Cerebellar nuclear complex (tissue), 1 donor: ENCODE measurements at places on chromosomes 7 and 10.

GRCh38 chr10:54469587-54470323 lies 331.3 kb downstream of the PCDH15 start:
- no peak for DNase-seq

DNA sequence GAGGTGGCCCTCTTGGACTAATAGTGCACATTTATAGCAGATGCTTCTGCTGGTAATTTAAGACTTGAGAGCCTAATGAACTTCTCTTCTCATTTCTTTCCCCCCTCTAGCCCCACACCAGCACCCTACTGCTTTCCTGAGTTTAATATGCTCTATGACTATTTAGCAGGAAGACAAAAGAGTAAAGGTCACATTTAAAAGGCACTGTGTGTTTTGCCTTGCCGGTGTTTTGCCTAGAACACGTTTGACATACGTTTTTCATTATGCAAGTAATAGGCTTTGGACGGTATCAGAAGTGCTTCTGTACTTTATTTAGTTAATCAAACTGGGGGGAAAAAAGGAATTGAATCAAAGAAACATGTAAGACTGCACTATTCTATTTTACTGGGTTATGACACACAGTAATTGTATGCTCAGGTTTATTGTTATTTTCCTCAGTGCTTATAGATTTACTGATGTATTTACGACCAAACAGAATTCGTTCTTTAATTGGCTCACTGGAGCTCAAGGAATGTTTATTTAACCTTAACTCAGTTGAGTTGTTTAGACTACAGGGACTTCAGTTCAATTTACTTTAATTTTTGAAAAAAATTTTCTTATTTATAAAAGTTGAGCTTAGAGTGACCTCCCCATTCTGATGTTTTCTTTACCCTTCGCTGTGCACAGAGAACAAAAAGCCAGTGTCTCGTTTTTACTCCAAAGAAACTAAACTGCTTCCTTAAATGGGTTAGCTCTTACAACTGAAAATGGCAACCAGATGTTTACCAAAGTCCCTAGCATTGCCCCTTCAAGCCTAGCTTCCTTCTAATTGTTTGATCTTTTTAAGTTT lies 35.4 kb downstream of the CPED1 start:
- no peak for DNase-seq

- DNase-seq, result no peak
Observed at GRCh38 chr7:81150951-81151361, 232.1 kb upstream of the SEMA3C start.

GRCh38 chr10:96306516-96306915 lies 2.3 kb downstream of the DNTT start:
- no peak for DNase-seq

GRCh38 chr10:13161857-13162271 lies 506 bp downstream of the MCM10 start:
- DNase-seq, result no peak

GRCh38 chr7:151064454-151064853 lies 5.1 kb downstream of the SLC4A2 start:
- DNase-seq, result no peak

DNA sequence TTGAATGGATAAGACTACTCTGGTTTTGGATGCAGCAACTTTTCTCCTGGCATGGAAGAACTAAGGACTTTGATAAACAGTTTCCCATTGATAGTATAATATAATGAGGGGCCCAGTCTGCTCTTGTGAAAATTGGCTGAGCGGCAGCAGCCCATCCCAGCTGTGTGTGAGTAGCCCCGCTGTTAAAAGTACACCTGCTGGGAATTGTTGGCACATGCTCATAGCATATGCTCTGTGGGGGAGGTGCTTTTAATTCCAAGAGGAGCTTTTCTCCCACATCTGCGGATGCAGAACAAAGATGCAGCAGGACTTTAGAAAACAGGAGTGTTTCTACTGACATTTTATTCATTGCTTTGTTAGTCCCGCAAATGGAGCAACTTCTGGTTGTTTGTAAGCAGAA lies 19.0 kb downstream of the SRI start:
- no peak for DNase-seq

DNA sequence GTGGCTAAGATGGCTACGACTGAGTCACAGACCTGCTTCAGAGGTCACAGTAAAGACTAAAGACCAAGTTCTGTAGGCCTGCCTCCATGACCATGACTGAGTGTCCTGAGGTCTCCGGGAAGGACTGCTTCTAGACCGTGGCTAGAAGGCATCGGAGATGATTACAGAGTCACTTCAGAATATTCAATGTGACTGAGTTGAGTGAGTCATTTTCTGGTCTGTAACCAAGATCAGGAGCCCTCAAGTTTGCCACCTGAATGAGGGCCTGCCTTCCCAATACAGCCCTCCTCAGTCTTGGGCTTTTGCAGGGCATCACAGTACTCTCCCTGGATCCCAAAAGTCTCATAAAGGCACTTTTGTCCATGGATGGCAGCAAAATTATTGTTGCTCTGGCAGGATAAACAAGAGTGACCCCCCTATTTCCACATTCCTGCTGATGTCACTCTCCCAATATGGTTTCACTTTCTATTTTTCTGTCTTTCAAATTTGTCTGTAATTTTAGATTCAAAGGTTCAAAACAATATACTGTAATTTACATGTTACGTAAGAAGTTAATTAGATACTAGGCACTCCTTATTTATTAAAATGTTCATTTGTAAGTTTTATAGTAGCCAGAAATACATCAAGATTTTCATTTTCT lies 47.7 kb upstream of the ZNF92 start:
- no peak for DNase-seq

GRCh38 chr7:151891182-151891581 lies 14.3 kb upstream of the PRKAG2 start:
- no peak for DNase-seq

DNA sequence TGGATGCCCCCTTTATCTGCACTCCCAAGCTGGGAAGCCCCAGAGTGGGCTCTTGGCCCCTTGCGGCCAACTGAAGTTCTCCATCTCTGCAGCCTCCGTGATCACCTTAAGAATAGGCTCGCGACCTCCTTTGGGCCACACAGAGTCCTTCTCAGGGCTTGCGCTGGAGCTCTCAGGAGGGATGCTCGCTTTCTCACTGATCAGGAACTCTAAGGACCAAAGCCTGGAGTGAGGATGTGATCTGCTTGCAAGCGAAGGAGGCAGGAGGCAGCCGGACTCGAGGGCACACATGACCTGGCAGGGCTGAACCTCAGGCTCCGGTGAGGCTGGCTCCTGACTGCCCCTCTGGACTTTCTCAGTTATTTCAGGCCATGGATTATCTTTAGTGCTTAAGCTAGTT lies 192.1 kb upstream of the MKI67 start:
- no peak for DNase-seq

DNA sequence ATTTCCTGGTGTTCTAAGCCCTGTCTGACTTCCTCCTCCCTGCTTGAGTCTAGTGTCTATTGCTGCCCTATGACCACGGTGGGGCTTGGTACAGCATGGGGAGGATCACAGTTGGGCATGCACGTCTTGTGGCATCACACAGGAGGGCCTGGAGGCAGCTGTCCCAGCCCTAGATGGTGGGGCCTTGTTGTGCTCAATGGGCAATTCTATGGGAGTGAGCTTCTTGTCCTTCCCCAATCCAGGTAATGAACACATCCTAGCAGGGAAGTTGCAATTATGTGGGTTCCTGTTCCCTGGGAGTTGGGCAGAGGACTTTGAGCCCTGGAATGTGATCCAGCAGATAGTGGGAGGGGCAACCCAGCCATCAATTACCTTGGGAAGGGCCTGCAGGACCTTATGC lies 10.8 kb upstream of the FAM3C start:
- no peak for DNase-seq

DNA sequence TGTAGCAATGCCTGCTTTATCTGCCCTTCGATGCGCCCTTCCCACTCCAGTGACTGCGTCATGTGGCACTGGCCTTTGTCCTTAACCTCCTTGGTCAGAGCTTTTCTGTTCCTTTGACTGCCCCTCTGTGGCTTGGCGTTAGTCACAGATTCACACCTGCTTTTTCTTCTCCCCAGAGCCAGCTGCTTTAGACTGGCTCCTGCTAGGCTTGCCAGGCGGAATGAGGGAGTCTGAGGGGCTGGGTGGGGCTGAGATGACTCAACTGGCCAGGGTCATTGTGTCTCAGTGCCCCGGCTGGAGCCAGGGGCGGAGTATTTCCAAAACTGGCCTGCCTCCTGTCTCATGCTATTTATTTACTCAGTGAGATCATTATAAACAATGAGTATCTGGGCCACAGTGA lies 194.1 kb downstream of the EMX2 start:
- no peak for DNase-seq

DNA sequence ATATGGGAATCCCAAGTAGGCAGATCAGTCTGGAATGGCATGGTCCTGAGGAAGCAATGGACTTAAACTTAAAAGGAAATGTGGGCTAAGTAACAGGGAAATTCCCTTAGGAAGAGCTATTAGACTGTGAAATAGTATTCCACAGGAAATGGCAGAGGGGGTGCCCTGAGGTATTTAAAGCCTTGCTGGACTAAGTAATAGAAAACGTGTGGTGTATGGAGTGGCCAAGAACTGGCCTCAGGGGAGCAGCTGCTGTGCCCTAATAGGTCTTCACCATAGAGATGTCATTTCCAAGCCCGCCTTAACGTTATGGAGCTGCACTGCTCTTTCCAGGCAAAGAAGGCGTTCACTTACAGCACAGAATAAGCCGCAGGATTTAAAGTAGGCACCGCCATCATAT lies 365.2 kb upstream of the ZMIZ1 start:
- DNase-seq, result no peak

DNA sequence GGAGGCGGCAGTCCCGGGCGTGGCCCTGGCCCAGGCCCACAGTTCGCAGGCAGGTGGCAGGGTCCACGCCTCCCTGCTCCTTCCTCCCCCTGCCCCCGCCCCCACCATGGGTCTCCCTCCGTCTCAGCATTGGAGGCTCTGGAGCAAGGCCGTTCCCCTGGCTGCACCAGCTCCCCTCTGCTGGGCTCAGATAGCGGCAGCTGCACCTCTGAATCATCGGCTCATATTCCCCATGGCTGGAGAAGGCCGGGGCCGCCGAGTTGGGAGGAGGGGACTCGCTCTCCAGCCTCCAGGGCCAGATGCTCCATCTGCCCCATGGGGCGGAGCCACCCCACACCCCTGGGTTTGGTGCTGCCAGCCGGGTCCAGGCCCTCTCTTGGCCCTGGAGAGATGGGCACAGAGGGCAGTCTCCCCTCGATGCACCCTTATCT lies 145.0 kb downstream of the ELFN1 start:
- no peak for DNase-seq

- no peak for DNase-seq
Observed at GRCh38 chr10:58740620-58741369, 228.1 kb downstream of the BICC1 start.

DNA sequence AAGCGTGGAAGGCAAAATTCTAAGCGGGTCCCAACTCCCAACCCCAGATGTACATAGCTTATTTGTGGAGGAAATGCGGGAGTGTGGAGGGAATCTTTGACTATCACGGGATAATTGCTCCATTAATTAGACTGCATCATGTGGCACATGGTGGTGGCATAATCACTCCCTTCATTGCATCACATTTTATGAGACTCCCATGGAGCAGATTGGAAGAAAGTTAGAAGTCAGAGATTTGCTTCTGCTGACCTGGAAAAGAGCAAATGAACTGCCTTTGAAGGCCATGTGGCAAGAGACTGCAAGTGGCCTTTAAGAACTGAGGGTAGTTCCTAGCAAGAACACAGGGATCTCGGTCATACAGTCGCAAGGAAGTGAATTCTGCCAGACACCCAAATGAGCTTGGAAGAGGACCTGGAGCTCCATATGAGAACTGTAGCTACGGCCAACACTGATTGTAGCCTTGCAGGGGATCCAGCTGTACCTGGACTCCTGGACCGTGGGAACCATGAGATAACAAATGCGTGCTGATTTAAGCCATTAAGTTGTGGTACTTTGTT lies 37.1 kb upstream of the ITGB1 start:
- no peak for DNase-seq

GRCh38 chr10:60234551-60234950 lies 155.1 kb downstream of the ANK3 start:
- DNase-seq, result no peak

DNA sequence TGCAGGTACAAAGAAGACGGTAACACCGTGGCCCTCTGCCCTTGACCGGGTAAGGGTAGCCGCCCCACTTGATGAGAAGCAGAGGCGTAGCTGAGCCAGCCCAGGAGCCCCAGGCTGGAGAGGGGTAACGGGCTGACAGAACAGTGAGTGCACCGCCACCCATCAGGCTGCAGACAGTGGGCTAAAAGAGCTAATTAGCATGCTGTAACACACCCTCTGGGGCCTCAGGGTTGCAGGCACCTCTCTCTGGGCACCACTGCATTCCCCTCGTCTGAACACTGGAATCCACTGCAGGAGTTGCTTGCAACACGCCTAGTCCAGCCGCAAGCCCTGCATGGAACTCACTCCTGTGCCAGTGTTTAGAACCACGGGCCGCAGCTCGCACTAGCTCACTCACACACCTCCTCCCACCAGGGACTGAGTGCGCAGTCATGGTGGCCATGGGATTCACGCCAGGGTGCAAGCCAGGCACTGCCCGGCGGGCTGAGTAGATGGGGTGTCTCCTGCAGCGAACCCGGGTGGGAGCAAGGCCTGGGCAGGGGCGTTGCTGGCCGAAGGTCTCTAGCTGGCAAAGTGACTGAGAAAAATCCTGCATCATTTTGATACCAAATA lies 36.1 kb downstream of the AGMO start:
- no peak for DNase-seq

DNA sequence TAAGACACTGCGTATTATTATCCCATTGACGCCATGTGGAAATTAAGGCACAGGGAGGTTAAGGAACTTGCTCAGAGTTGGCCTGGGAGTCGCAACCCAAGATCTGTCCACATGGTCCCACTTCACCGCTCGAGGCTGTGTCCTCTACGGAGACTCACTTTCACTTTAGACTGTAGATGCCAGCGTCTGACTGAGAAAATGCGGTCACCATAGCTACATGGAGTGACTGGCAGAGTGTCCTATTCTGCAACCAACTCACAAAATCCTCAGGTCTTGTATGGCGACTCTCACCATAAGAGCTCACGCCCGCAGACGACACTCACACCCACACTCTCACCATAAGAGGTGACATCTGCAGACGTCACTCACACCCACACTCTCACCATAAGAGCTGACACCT lies 257.9 kb downstream of the PTPRN2 start:
- no peak for DNase-seq

- DNase-seq, result no peak
Observed at GRCh38 chr7:50828801-50829200, 46.1 kb upstream of the GRB10 start.
